ENCODE measurements at places on chromosomes 16 and 17. TPM values are rescaled to one million over a fixed set of nuclear protein-coding genes. Genes with fewer than 3 reads are reported as not detected.

Gene SOX15
- total RNA-seq = 0.27 TPM

Gene ITGAD
- not detected for total RNA-seq

Gene ZPBP2
- not detected for total RNA-seq

Gene ABCA9
- not detected for total RNA-seq

Gene CALB2
- total RNA-seq = 6.3 TPM

Gene NKD1
- 0.21 TPM for total RNA-seq

Gene UBTF
- total RNA-seq = 77.3 TPM

Gene GAST
- total RNA-seq = 0.50 TPM

Gene DBNDD1
- total RNA-seq = 59.3 TPM

Gene NAA60
- 40.2 TPM for total RNA-seq

Gene KRTAP17-1
- total RNA-seq = not detected

Gene ODAD4
- total RNA-seq = 1.6 TPM

Gene ATP6V0D1
- total RNA-seq = 103 TPM

Gene ICAM2
- total RNA-seq = not detected
